ENCODE measurements at places on chromosomes 12 and 14.

DNA sequence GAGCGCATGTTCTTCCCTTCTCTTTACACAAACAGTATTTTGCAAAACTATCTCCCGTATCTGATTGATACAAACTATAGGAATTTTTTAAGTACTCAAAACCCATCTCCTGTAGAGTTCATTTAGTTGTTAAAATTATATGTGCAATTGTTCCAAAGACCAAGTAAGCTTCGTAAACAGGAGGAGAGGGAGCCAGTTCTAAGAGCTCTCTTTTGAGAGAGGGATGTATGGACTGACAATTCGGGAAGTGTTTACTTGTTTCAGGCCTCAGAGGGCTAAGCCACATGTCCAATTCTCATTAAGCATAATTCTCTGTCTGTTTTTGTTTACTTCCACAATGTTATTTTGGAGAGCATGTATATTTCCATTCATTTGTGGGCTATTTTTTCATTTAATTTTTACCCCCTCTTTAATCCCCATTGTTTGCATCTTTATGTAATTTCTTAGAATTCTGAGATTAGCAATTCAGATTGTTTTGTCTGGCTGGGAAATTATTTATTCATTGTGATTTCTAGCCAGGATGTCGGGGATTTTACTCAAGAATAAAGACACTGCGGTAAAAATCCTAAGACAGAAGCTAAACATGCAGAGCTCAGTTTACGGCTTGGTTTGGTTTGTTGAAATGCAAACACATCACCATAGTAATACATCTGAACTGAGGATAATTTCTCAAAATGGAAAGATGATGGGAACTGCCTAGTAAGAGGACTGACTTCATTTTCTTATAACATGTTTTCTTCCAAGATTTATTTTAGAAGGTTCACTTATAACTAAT lies 126.8 kb downstream of the KCNK10 start:
- no peak for DNase-seq

- DNase-seq: no peak
Measured at GRCh38 chr12:63264629-63265028, 113.6 kb upstream of the AVPR1A start.

DNA sequence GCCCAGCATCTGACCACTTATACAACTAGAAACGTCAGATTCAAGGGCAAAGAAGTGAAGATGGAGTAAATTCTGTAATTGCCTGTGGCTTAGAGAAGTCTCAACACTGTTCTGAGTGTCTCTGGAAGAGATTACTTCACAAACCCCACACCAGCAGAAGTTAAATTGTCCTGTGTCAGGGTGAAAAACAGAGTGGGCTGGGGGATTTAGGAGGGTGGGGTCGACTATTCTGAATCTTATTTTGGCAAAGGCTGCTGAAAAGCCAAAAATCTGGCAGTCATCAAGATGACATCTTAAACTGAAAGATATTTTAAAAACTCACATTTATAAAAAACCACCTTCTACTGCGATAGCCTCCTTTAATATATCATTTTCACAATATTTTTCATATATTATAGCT lies 180.8 kb downstream of the KLHL28 start:
- no peak for DNase-seq

DNA sequence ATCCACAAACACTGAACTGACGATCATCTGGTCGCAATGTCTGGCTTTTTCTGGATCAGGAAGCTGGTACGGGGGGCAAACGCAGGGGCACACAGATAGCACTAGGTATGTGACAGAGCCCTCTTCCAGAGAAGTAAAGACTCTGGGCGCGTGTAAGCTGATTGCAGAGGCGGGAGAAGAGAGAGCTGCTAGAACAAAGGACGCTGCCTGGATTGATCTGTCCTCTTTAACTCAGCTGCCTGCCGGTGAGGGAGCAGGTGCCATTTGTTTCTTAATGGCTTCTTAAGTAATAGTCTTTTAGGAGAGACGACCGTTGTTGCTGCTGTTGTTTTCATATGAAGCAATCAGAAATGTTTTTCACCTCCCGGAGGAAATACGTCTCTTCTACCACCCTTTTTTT lies 77.3 kb downstream of the GLT1D1 start:
- no peak for DNase-seq

- DNase-seq: no peak
Measured at GRCh38 chr14:105549481-105549880, 23.1 kb downstream of the TMEM121 start.

- no peak for DNase-seq
Measured at GRCh38 chr12:29782285-29782870, 1.4 kb downstream of the TMTC1 start.

Data from left forelimb (tissue), 1 donor.